ENCODE measurements at places on chromosomes 4 and X.

- DNase-seq: no peak
Observed at GRCh38 chrX:17030580-17031270, 84.3 kb downstream of the REPS2 start.

DNA sequence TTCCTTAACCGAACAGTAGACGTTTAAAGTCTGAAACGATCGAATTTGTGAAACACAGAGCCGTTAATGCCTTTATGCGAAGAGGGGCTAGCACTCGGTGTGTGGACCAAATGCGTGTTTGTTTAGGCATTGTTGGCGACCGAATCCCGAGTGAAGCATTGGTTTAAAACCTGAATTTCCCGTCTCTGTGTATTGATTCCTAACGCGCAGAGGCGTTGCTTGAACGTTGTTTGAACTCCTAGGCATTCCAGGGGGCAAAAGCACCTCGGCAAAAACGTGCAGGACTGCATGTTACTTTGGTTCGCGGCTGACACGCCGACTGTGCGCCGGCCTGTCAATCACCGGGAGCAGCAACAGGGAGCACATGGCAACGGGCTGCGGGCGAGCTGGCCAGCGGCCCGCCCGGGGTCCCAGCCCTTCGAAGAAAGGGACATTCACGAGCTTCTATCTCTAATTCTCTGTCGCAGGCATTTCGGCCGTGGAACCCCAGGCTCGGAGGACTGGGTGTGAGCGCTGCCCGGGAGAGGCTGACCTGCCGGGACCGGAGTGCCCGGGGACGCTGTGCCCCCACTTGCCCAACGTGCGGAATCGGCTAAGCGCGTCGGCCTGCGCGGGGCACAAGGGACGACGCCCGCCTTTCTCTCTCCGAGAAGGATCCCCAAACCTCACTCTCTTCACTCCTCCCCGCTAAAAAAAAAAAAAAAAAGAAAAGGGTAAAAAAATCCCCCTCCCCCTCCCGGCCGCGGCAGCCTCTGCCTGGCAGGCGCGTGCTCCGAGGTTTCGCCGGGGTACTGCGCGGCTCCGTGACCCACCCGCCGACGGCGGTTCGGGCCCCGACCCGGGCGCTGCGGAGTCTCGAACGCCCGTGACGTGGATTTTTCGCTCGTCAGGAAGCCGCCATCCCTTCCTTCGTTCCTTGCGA is 810 bp downstream of the SPRY1 start:
- peak; percentile 70 for DNase-seq

- no peak for DNase-seq
Observed at GRCh38 chrX:133530960-133531359, 115.7 kb upstream of the GPC4 start.

GRCh38 chr4:28369499-28369898 is 1508.9 kb downstream of the STIM2 start:
- DNase-seq: peak; percentile 23

- DNase-seq: no peak
Observed at GRCh38 chrX:11768039-11768438, 10.0 kb downstream of the MSL3 start.

GRCh38 chr4:59553063-59553720 is 1646.9 kb upstream of the ADGRL3 start:
- peak; percentile 0 for DNase-seq

DNA sequence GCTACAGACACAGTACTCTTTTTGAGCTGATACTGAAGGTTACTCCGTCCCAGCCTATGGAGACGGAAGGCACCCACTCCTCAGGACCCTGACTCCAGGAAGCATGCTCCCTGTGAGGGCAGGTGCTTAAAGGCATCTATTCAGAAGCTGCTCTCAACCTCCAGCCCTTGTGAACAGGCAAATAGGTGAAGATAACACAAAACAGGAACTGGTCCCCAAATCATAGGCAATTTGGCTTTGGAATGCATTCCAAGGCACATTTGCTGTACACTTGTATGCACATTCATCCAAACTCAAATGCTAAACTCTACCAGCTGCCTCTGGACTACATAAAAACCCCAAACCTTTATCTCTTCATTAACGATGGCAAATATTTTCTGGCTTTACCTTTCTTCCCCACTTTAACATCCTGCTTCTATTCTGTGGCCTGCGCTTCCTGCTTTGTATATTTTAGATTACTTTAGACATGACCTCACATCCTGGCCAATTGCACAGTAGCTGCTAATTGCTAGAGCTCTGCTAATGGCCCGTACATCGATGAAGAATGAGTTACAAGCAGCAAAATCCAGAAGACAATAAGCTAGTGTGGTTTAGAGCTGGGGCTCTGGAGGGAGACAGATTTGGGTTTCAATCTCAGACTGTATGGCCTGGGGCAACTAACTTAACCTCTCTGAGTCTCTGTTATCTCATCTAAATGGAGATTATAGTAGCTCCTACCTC is 3.2 kb downstream of the SEL1L3 start:
- no peak for DNase-seq

DNA sequence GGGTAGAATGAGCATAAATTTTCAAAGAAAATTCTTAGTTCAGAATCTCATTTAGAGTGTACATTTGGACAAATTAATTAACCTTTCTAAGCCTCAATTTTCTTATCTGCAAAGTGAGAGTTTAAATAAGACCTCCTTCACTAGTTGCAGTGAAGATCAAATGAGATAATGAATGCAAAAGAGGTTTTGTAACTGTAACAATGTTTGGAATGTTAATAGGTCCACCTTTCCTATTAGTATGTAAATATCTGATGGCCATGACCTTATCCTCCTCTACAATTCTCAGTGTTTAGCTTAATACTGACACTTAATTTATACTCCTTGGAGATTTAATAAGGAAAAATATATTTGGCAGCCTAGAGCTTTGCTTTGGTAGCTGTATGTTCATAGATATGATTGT is 138.8 kb downstream of the GABRG1 start:
- no peak for DNase-seq

DNA sequence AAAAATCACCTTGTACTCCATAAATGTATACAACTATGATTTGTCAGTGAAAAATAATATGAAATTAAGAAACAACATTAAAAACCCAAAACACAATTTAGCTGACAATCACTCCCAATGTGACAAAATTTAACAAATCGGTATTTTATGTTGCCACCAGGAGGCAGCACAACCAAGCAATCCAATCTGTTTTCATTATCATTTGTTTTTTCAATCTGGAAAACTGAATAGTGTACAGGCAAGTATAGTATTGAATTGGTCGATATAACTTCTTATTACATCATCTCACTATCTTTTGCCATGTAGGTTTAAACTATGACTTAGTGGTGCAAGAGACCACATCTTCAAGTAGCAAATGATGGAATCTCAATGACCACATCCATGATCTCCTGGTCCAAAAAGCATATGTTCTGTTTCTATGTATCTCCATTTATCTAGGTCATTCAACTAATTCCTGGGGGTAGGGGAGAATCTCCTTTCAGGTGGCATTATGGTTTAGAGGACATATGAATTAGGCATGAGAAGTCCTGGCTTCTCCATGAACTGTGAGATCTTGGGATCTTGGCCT is 112.9 kb upstream of the AGA start:
- peak; percentile 53 for DNase-seq

- peak; percentile 70 for DNase-seq
Observed at GRCh38 chr4:150001815-150002214, 76.4 kb upstream of the DCLK2 start.

Data from cardiac fibroblast (primary cell).